ENCODE measurements at places on chromosomes 2 and 18.

GRCh38 chr2:54499661-54500060, 43.5 kb downstream of the SPTBN1 start:
- no peak for DNase-seq

- DNase-seq = no peak
Measured at GRCh38 chr2:205684871-205685313, 2.6 kb downstream of the NRP2 start.

GRCh38 chr2:191341436-191341835, 96.2 kb downstream of the MYO1B start:
- DNase-seq = no peak

DNA sequence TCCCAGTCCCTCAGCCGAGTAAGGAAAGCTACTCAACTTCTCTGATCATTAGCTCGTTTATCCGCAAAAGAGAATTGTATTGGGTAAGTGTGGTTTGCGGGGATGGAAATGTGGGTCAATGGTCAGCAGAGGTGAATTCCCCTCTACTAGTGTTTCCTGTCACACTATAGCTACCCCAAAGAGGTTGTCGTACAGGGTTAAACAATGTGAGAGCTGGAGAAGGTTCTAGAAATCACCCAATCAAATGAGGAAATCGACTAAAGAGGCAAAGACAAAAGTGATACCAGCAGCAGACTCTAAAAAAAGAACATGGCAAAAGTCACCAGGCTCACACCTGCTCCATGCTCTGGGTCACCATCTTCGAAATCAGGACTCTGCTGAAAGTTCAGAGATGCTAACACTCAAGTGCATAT, 144.7 kb upstream of the ITGA4 start:
- no peak for DNase-seq

DNA sequence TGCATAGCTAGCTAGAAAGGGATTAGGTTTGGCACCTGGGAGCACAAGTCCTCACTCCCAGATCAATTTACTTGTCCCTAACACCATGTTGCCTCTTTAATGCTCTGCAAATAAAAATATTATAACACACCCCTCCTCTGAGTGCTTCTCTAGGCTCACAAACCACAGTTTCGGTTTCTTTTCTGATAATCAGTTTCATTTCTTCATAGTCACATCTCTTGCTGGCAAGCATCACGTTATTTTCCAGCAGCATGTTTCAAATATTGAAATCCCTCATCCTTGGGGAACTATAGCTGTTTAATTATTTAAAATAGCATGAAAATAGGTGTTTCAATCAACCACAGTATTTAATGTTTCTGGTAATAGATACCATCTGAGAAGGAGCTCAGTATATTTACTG, 13.9 kb upstream of the SMCHD1 start:
- DNase-seq = no peak

DNA sequence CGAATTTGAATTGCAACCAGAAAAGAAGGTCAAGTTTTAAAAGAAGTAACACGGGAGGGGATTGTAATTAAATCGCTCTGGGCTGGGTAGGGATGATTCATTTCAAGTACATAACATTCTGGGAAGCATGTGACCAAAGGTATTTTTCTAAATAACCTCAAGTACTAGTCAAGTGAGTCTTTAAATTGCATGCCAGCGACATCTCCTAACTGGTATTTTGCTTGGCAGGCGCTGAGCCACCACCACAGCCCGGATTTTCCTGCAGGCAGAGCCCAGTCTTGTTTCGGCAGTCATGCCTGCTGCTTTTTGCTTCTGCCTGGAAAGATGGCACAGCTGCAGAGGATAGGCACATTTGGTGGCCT, 33.7 kb upstream of the NPAS2 start:
- DNase-seq = peak; percentile 76

DNA sequence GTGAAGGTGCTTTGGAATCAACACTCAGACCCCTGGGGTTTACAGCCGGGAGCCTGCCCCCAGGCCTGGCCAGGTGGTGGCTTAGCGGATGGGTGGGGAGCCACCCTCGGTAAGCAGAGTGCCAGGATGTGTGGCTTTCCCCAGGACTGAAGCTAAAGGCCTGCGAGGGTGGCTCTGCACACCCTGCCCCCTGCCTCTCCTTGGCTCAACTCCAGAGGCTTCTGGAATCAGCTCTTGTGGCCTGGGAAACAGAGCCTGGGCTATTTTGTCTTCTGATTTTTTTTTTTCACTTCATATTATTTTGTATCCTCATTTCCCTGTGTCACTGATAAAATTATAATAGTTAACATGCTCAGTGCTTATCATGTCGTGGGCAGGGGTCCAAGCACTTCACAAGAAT, 79.8 kb downstream of the RHOB start:
- DNase-seq = no peak

GRCh38 chr2:235042576-235043515, 91.0 kb downstream of the SH3BP4 start:
- DNase-seq = no peak

GRCh38 chr2:187054501-187055319, 205.7 kb upstream of the ZSWIM2 start:
- no peak for DNase-seq

DNA sequence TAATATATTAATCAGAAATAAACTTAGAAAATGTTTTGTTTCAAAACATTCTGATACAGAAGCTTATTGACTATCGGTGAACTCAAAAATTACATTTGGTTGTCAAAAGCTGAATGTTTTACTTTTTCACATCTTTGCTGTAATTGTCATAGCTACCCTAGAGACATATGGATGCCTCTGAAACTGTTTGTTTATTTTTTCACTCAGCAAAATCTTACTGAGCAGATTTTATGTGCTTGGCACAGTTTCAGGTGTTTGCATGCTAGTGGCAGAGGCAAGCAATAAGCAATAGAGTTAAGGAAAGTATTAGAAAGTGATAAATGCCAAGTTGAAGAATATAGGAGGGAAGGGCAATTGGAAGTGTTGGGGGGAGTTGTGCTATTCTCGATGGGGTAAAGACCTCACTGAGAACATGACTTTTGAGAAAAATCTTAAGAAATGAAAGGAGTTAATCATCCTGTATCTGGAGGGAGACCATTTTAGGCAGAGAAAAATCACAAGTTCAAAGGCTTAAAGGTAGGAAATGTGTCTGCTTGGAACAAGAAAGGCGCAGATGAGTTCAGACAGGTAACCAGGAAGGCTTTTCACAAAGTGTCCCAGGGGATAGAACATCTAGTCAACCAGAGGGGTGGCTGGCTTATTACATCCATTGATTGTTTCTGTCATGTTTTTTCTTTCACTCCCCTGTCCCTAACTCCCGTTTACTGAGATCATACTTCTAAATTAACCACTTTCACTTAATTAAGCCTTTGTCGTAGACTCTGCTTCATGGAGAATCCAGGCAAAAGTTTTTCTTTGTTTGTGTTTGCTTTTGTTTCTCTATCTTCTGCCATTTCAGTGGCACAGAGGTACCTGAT, 27.2 kb upstream of the COBLL1 start:
- no peak for DNase-seq

DNA sequence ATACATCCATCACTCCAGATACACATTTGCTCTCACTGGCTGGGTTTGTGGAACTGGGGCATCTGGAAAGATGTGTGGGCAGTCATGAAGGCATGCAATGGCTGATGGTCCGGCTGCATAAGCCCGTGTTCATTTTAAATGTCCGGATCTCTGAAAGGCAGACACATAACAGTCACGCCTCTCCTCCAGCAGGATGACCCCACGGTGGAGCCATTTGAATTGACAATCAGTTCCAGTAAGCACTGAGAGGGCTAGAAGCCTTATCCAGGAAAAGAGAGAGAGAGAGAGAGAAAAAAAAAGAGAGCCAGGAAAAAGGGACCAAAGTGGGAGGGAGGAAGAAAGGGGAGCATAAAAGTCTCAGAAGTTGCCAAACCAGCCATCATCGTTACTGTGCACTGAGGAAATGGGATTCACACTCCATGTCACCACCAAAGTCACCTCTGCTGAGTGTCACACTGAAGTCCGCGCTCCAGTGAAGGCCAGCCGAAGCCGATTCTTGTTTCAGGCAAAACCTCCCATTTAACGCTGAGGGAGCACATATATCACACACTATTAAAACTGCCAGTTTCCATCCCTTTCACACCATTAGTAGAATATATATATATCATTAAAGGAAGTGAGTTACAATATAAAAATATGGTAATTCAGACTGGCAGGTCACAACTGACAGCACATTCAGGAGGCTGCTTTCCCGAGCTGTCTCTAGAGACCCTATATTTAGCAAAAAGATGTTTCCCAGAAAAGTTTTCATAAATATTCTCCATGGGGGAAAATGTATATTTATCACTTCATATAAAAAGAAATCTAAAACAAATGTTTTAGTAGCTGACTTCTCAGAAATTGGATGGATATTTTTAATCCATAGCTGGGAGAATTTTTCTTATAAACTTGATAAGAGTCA, 142.0 kb downstream of the ACTR3 start:
- no peak for DNase-seq

DNA sequence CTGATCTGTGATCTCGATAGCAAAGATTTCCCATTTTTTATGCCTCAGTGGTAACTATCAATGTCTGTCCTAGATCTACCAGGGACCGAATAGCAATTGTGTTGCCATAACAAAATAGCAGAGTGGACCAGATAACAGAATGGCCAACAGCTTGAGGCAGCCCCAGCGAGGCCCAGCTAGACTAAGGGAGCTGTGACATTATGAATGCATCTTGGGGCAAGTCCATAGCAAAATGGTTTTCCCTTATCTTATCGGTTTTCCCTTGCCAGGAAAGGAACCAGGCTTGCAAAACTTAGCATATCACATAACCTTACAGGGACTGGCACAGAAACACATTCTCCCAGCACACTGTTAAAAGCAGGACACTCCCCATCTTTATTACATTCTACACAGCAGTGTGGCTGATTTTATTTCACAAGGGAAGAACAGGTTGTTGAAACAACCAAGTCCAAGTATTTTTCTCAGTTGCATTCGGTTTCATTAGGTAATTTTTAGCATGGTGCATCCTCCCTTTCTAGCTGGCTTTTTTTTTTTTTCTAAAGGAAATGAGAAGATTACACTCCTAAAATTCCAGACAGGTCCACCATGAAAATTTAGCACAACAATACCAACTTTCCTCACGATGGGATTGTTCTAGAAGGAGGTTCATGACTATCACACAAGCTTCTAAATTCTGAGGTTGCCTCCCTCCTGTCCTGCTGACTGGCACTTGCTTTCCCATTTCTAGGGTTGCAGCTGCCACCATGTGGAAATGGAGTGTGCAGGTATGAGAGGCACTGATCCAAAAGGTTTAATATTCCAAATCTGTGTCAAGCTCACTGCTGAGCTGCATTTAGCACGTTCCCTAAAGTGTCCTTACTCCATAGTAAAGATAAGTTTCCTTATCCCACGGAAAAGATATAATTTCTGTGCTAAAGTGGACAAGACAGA, 97.0 kb upstream of the SLC35G4 start:
- DNase-seq = no peak

DNA sequence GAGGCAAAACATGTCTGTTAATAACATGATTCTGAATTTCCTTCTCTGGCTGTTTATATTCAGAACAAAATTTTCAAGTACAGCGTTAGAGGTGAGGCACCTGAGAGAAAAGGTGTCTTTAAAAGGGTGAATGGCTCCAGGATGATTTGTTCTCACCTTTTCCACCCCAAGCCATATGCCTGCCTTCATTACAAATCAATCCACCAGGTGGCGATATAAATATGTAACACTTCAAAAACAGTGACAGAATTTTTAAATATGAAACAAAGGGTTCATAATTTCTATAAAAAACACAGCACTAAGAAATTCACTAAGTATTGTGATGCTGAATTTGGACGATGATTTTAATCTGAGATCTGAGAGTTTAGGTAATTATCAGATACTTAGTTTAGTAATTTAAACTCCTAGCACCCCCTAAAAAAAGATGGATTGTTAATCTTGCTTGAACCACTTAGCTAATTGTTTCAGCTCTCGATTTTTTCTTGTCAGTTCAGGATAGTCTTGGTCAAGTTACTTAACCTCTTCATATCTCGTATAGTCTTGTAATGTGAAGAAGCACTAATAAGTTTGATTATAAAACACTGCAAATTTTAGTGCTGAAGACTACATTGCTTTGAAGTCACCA, 528.8 kb downstream of the CPS1 start:
- DNase-seq = no peak

GRCh38 chr2:138327967-138328366, 173.6 kb upstream of the SPOPL start:
- no peak for DNase-seq

DNA sequence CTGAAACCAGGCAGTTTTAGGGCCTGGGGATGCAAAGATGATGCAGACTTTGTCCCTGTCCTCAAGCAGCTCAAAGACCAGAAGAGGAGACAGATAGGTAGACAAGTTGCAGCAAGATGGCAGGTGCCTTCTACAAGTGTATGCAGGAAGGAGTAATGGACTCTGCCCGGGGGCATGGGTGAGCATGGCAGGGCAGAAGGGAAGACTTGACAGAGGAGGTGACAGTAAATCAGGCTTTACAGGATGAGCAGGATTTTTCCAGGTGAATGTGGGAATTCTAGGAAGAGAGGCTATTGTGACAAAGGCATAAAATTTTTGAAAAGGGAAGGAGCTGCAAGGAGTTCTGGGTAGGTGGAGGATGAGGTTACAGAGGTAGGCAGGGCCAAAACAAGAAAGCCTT, 4.7 kb downstream of the EFEMP1 start:
- DNase-seq = no peak

DNA sequence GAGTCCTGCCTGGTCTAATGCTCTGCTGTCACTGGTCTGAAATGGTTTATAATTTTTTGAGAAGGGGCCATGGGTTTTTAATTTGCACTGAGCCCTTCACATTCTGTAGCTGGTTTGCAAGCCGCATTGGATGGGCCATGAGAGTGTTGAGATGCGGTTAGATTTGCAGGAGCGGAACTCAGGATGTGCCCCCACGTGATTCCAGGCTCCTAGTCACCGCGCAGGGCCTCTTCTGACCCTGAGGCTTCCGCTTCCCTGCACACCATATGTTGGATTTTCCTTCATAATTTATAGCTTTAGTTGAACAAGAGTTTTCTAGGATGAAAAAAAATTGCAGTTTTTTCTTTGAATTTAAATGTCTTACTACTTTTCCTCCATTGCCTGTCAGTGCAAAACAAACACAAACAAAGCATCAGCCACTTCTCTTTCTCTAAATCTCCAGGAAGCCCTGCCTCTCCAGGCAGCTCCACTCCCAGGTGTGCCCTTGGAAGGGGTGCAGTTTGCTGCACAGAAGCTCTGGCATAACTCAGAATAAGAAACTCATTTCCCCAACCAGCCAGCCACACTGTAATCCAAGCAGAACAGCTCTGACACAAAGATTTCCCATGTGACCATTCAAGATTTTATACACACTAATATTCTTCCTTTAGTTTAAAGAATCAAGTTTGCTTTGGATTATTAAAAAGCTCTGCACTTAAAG, 18.4 kb upstream of the TPO start:
- no peak for DNase-seq

All from epithelial cell of prostate (primary cell).